ENCODE measurements at places on chromosomes 2 and 18.
A peak's percentile ranks its signal among the peaks of the same experiment; 100 is the strongest.

GRCh38 chr2:176138923-176139660, 9.6 kb downstream of the HOXD8 start:
- DNase-seq, result peak; percentile 51

DNA sequence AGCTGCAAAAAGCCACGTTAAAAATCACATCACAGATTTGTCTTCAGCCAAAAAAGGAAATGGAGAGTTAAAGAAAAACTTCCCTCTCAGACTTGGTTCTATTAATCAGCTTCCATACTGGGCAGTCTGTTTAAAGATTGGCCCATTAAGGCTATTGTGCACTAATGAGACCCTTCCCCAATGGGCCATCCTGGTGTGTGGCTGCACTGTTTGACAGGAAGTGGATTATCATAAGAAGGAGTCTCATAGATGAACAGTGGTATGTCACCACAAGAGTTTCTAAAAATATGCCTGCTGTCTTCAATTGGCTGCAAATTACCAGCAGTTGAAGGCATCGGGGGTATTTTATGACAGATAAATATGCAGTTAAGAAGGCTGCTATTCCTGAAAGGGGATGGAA, 247.6 kb upstream of the THSD7B start:
- no peak for DNase-seq

DNA sequence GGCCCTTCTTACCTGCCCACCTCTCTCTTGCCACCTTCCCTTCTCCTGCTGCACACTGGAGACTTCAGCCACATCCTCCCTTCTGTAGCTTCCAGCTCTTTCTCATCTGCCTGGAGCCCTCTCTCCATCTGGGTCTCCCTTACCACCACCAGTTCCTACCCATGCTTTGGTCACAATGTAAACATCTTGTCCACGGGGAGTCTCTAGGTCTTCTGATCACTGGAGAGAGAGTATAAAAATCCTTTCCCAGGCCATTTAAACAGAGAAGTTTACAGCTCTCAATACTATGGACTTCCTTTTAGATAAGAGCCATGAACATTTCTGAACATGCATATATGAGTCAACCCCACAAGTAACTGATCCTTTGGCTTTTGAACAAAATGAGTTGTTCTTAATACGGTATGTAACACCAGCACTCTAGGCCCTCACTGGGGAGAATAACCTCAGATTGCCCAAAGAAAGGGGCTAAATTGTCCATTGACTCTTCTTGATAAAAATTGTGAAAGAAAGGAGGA, 5.8 kb downstream of the ARHGAP25 start:
- no peak for DNase-seq

DNA sequence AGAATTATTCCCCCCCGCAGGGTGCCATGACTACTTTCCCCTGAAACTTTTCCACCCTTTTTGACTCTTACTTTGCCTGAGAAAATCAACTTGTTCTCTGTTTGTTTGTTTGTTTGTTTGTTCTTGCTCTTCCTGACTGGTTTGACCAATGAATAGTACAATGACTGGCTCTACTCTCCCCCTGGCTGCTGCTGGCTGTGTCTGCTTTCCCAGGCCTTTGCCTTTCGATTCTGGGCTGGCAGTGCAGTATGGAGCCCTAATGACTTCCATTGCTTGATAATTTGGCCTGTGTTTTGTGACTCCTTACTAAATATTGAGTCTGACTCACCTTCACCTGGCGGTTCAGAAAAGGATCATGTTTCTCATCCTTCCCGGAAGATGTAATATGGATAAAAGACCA, 241.1 kb downstream of the TMEM182 start:
- no peak for DNase-seq

- DNase-seq, result no peak
These were observed 34.2 kb downstream of the RAPGEF4 start for GRCh38 chr2:172769879-172770278.

DNA sequence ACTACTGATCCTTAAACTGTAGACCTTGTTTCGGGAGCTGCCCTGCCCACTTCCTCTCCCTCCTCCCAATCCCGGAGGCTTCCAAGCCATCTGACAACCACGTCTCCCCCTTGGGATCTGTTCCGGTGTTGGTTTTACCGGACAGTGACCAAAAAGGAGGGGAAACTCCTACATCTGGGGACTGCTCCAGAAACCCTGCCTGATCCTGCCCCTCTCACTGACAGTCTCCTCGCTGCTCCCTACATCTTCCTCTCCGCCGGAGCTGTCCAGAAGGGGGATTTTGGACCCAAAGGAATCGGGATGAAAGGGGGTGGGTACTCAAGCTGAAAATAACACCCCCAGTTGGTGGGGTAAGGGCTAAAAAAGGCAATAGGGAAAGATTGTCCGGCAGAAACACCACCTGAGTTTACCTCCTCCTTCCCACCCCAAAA, 1.5 kb downstream of the INO80D start:
- peak; percentile 85 for DNase-seq

DNA sequence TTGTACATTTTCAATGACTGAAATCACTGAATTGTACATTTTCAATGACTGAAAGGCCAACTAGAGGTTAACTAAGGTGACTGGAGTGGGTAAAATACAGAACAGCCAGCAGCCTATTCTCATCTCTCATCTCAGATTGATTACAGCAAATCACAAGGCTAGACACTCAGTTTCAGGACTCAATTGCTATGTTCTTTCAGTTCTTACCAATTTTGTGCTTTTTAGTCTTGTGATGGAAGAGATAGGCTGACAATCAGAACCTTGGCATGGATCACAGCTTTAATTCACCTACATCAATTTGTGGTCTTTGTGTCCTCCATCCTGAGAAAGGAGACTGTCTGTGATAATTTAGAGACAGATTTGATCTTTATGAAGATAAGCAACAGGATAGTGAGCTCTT, 124.7 kb downstream of the GULP1 start:
- DNase-seq, result no peak

DNA sequence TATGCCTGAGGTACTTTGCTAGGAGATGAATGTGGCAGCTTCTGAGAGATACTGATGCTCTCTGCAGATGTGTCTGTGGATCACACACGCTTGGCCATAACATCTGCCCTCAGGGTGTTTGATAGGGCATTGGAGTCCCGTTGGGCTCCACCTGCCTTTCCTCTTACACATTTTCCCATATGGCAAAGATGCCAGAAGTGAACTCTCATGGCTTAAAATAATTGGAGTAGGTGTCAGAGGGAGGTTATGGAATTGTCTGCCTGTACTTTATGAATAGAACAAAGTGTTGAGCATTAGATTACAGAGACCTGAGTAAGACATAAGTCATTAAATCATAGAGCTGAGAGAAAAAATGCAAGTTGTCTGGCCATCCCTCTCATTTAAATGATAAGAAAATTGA, 75.3 kb upstream of the PNPT1 start:
- no peak for DNase-seq

DNA sequence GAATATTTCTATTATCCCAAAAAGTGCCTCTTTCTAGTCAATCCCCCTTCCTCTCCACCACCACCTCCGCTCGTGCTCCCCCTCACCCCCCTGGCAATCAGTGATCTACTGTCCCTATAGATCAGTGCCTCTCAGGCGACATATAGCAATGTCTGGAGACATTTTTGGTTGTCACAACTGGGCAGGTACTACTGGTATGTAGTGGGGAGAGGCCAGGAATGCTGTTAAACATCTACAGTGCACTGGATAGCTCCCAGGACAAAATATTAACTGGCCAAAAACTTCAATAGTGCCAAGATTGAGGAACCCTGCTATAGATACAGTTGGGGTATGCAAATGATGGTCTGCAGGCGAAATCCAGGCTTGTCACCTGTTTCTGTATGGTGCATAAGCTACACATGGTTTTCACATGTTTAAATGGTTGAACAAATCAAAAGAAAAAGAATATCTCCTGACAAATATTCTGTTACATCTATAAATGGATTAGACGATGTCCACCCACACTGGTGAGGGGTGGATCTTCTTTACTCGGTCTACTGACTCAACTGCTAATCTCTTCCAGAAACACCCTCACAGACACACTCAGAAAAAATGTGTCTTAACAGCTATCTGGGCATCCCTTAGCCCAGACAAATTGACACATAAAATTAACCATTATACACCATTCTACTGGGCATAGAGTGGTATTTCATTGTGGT, 25.5 kb downstream of the DPYSL5 start:
- DNase-seq, result no peak

DNA sequence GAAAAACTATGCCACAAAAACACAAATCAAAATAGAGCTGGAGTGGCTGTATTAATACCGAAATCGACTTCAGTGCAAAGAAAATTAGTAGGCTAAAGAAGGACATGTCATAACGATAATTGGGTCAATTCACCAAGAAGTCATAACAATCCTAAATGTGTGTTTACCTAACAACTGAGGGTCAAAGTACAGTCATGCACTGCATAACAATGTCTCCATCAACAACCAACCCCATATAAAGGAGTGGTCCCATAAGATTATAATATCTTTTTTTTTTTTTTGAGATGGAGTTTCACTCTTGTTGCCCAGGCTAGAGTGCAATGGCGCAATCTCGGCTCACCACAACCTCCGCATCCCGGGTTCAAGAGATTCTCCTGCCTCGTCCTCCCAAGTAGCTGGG, 87.5 kb downstream of the NAB1 start:
- no peak for DNase-seq

GRCh38 chr2:144678736-144679135, 158.8 kb upstream of the ZEB2 start:
- no peak for DNase-seq

DNA sequence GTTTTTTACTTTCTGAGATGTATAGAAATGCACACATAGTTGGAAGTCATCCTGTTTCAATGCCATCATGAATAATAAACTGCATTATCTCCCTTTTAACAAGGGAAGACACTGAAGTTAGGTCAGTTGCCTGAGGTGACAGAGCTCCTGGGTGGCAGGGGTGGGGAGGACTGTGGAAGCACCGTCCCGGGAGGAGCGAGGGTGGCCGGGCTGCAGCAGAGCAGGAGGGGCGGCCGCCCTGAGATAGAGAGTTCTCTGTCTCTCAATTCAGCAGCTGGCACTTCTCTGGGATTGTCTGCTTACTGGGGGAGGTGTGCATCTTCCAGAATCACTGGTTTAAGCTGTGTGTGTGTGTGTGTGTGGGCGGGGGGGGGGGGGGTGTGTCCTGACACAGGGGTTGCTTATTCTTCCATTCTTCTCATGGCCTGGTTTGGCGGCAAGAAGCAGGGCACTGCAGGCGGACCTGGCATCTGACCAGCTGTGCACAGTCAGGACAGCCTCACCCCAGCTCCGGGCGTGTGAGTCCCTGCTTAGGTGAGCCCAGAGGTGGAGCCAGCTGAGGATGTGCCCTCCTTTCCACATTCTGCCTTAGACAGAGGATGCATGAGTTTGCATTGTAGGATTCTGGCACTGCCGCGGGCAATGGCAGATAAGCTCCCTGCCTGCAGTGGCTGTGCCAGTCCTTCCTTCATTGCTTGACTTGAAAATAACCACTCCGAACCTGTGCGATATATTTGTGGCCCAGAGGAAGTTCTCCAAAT, 40.4 kb downstream of the VWA3B start:
- DNase-seq, result no peak

DNA sequence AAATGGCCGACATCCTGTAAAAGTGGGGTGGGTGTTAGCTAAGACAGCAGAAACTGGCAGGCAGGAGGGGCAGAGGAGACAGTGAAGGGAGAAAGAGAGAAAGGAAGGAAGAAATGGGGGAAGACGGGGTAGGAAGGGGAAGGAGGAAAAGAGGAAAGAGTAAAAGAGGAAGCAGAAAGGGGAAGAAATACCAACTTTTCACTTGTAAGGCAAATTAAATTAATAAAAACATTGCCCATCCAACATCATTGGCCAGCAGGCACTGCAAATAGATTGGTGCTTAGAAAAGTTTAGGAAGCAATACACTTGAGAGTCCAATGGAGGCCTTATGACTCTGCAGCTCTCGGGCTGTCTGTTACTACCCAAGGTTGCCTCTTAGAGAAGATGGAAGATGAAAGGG, 116.7 kb downstream of the TNS1 start:
- no peak for DNase-seq

DNA sequence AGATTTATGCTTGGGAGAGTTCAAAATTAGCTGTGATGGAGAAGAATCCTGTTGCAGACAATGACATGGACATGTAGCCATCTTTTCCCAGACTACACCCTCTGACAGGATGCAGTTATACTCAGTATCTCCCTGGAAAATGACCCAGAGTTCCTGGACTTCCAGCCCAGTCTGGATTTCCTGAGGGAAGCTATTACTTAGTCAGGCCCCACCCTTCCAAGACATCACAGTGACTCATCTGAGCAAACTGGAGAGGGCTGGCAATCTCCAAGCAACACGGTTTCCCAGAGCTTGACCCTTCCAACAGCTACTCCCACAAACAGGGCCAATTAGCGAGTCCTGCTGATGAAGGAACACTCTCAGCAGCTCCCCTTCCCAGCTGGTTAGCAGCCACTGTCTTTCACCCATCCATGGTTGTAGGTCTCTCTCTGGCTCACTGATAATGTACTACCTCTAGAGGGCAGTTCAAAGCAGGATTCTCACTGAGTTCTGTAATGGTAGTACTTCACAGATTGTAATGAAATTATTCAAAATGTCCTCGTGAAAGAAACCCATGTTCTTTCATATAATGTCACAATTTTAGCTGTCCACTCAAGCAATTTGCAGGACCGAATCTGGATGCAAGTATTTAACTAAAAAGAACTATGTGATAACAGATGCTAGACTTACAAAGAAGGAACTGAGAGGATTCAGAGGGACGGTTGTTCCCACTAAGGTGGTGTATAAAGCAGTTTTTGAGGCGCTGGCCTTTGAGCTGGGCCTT, 110.2 kb downstream of the MDH1 start:
- DNase-seq, result peak; percentile 77

DNA sequence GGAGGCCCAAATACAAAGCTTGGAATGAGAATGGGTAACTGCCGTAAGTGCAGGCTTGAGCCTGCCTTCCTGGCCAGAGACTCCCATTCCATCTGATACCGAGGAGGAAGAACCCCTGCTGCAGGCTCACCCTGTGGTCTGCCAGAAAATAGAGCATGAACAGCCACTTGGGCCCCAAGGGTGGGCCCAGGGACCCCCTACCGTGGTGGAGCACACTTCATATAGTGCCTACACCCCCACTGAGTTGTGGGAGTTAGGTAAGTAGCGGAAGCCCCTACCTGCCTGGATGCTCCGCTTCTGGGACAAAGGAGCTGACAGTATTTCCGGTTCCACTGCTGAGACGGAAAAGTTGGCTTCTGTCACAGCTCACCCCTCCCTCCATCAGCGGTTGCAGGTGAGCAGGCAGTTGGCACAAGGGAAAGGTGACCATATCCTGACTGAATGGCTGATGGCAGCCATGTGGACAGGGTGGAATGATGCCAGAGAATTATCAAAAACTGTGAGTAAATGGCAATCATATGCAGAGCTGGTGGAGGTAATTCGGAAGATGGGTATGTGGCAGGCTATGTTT, 11.5 kb upstream of the C2orf42 start:
- no peak for DNase-seq

GRCh38 chr18:75128911-75129716, 79.8 kb downstream of the PTGR3 start:
- DNase-seq, result no peak

DNA sequence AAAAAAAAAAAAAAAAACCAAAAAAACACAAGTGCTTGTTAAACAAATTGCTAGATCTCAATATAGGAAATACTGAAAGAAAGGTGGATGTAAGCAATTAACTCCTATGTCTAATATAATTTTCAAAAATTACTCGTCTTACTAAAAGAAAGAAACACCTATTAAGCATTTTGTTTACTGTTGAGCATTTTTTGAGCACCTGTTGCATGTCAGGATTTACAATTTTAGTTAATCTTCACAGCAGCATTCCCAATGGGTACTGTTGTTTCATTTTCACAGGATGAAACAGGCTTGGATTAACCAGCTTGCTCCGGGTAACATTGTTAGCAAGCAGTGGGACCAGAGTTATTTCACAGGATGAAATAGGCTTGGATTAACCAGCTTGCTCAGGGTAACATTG, 4.8 kb downstream of the ZNF638 start:
- no peak for DNase-seq

Measured in MG63 (cell line).